ENCODE measurements at places on chromosomes 13 and 19.

GRCh38 chr13:75318138-75318833, 163.7 kb downstream of the TBC1D4 start:
- DNase-seq, result no peak

DNA sequence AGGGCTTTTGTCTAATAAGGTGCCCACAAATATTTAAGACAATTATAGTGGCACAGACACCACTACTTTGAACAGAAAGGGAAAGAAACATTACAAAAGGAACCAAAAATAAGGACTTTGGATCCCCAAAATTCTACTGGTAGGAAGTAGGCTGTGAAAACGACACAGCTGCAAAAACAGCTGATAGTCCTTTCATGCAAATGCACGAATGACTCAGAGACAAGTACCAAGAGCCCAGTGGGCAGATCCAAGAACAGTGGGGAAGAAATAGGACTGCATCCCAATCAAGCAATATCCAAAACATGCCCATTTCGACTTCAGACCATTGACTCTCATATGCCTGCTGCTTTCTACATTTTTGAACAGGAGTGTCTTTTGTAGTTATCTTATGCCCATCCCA, 269.4 kb upstream of the NBEA start:
- DNase-seq, result no peak

DNA sequence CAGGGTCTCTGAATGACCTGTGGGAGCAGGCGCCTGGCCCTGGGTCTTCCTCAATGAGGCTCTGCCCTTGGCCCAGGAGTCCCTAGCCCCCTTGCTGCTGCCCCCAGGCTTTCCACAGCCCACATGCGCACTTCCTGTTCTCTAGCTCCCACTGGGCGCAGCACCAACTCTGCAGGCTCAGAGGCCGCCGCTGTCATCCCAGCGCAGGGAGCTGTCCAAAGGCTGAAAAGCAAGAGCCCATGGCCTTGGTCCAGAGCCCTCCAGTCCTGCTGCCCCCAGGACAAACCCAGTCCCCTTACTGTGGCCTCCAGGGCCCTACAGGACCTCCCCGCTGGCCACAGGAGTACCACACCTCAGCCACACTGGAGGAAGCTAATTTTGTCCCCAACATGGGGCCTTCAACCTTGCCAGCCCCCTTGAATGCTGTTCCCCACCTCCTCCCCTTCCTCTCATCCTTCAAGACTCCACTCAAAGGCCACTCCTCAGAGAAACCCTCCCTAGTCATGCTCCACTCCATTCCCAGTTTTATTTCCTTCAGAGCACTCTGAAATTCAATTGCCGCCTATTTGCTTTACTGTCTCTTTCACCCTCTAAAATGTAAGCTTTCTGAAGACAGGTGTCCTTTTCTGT, 8.0 kb upstream of the POU2F2 start:
- no peak for DNase-seq

- no peak for DNase-seq
Measured at GRCh38 chr13:48585456-48585840, 52.6 kb upstream of the RCBTB2 start.

- no peak for DNase-seq
Measured at GRCh38 chr13:33524086-33524485, 238.5 kb upstream of the STARD13 start.

GRCh38 chr13:84978851-84979250, 820.4 kb downstream of the SLITRK6 start:
- DNase-seq, result no peak

GRCh38 chr13:98187155-98187964, 10.3 kb upstream of the RNF113B start:
- DNase-seq, result no peak

GRCh38 chr19:1253514-1254080, 5.2 kb downstream of the MIDN start:
- DNase-seq, result no peak

- DNase-seq, result no peak
Measured at GRCh38 chr13:101451641-101452040, 834 bp upstream of the ITGBL1 start.

DNA sequence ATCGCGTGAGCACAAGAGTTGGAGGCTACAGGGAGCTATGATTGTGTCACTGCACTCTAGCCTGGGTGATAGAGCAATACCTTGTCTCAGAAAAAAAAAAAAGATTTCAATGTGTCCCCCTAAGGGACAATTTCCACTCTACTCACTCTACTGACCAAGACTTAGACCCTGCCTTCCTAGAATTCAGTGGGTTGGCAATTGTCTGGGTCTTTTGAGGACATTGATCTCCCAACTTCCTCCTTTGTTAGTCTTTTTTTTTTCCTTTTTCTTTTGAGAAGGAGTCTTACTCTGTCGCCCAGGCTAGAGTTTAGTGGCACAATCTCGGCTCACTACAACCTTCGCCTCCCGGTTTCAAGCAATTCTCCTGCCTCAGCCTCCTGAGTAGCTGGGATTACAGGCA, 2.2 kb downstream of the SPTBN4 start:
- DNase-seq, result no peak

DNA sequence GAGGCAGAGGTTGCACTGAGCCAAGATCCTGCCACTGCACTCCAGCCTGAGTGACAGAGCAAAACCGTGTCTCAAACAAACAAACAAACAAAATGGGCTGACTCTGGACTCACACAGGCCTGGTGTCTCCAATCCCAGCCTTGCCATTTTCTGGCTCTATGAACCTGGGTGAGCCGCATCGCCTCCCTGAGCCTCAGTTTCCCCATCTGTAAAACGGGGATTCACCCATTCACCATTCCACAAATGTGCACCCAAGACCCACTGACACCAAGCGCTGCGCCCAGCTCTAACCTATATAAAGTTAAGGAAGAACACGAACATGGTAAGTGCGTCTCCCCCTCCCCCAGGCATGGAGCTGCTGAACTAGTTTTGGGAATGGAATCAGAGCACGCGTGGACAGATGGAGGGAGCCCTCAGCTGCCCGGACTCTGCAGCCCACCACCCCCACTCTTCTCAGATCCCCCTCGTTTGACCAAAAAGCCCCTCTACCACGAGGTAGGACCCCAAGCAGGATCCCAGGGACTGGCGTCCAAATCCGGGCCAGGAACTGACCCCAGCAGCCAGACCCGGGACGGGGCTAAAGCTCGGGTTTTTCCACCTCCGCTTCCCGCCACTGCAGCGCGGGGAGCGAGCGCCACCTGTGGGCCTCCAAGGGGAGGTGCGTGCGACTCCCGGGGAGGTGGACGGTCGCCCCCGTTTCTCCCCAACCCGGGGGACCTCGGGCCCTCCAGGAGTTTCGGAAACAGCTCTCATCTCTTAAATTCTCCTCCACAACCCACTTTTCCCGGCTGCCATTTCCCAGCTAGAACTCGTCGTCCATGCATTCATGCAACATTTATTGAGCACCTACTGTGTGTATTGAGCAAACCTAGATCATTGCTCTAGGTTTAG, 33.0 kb upstream of the ADGRE5 start:
- no peak for DNase-seq

- DNase-seq, result no peak
Measured at GRCh38 chr13:114077933-114078325, 54.5 kb downstream of the RASA3 start.

DNA sequence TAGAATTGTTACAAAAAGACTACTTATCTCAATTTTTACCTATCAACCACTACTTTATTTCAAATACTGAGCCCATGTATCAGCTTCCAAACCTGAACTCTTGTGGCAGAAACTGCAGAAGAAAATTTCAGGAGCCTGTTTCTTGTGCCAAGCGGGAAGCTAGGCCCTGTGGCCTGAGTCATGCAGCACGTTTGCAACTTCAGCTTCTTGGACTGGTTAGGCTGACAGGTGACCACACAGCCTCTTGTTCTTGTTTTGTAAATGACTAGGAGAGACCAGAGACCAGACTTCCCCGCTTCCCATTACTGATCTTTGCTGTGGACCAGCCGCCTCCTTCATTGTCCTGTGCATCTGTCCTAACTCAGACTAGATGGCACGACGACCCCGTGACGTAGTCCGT, 3.4 kb upstream of the LAMP1 start:
- no peak for DNase-seq

DNA sequence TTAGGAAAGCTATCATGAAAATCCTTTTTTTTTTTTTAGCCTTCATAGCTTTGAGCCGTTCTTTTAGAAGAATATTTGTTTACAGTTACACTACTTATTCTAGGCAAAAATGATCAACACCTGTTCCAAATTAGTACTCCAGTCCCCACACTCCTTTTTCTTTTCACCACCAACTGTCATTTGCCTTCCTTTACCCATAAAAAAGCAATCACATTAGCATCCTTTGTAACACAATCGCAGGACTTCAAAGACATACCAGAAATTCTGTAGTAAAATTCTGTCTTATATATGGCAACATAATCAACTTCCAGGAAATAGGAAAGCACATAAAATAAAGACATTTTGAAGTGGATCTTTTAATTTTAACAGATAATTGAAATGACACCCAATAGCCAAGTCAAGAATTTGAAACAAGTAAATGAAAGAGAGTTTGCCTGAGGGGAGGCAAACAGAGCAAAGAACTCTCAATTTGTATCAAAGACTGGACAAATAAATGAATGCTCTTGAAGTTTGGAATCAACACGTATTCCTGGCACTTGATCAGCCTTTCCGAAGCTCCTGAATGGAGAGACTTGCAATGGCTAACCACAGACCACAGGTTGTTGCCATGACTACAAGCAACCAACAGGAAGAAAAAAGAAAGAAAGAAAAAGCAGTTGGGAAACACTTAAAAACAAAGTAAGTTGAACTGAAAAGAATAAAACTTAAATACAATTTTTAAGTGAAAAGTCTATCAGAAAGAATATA, 206.8 kb downstream of the PCDH9 start:
- no peak for DNase-seq

DNA sequence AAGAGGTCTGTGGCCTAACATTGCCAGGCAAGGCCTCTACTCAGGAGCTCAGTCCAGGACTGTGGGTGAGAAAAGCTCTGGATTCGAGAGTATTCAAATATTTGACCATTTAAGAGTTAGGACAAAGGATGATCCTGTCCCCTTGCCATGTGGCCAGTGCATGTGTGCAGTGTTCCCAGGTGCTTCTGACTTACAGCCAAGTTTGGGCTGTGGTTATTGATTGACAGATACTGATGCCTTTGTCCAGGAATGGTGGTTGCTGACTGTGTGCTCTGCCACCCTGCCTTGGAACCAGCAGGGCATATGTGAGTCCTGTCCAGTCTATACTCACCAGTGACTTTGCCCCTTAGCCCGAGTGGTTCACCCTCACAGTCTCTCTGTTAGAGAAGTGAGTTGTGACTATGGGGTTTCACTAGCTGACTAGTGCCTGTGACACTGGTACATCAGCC, 51.9 kb downstream of the GARRE1 start:
- no peak for DNase-seq

DNA sequence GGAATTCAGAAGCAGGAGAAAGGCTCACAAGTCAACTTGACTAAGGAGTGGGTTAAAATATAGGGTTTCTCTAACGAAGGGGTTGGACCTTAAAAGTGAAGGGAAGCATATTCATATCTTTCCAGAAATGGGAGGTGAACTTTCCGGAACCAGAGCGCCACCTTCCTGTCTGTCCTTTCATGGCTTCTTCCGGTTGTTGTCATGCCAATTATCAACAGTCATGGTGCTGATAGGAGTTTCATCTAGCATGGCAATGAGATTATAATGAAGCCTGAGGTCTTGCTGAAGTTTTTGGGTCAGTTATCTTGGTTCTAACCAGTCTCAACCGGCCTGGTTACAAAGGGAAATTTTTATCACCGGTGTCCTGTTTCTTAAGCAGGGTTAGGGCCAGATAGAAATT, 162.9 kb upstream of the NBEA start:
- DNase-seq, result no peak

GRCh38 chr19:23046743-23047142, 43.8 kb upstream of the ZNF728 start:
- DNase-seq, result no peak

GRCh38 chr13:27672025-27672424, 50.3 kb downstream of the POLR1D start:
- no peak for DNase-seq

DNA sequence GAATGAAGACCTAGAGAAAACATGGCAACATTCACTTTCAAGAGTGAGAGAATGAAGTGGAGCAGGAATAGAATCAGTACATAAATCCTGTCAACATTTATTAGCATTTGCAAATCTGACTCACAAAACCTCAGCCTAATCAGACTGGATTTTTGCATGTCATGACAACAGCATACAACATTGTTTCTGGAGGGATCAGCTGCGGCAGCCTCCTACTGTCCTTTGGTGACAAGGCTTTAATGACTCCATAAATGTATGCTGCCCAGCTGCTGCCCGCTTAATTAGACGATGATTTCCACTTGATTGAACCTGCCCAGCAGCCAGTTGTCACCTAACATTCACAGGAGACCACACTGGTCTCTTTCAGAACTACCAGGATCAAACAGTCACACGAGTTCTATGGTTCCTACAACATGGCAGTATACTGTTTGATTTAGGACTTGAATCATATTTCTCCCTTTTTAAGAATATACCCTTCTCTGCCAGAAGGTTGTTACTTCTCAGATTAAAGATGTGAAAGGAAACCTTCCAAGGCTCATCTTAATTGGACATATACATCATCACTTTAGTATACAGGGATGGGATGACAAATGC, 9.3 kb downstream of the EBPL start:
- DNase-seq, result no peak

GRCh38 chr19:3210347-3211017, 14.0 kb upstream of the CELF5 start:
- peak; percentile 23 for DNase-seq

DNA sequence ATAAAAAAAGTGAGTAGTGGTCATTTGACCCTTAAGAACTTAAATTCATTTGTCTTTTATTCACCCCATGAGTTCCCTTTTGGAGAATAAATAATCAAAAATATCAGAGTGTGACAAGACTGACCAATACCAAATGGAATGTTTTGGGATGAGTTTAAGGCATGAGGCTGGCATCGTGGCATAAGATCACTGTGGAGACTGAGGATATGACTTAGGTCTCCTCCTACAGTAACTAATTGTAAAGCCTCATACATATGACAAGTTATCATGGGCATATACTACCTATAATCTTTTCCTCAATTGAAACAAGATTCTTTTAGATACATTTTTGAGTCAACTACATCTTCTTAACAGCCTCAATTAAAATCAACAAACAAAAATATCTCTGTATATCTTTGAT, 782.0 kb downstream of the SLITRK1 start:
- no peak for DNase-seq

DNA sequence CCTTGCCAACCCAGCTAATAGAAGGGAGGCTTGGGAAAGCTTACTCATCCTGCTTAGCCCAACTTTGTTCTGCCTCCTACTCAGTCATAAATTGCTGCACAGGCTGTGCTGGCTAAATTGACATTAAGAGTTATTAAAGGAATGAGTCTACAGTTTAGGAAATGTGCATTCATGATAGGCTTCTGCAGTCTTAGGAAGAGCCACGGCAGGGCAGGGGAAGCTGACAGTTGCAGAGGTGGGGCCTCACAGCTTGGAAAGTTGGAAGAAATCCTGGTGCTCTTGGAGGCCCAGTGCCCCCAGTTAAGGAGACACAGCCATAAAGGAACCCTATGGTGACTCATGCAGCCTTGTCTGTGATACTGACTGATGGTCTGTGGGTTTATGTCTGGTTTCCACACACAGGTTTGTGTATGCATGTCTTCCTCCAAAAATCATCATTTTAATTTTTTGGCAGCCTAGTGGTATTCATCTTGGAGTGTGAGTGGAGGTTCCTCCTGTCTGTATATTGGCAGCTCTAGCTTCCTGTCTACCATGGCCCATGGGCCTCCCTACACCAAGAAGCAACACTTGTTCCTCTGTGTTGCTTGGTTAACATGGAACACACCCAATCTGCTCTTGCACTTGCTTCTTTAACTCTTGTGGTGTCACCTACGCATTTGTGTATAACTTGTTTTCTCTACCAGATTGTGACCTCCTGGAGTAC, 135.0 kb upstream of the KL start:
- DNase-seq, result no peak
